Frontal cortex (tissue), 4 donors: ENCODE measurements at places on chromosomes 5 and 9.

- DNase-seq: no peak
Observed at GRCh38 chr5:141369994-141370848, at the start of gene PCDHGB3. Gene PCDHGB3 (plus strand): TSS chr5:141370242. CDS start chr5:141370395, 153 bp downstream.

DNA sequence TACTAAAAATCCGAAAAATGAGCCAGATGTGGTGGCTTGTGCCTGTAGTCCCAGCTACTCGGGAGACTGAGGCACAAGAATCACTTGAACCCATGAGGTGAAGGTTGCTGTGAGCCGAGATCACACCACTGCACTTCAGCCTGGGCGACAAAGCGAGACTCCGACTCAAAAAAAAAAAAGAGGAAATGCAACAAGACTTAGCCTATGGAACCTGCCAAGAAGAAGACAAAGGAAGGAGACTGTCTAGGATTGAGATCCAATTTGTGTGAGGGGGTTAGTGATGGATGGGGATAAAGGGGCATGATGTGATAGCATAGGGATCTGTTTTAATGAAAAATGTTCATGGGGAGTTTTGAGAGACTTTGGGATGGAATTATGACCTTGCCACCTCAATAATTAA, 72.9 kb downstream of the RAB24 start:
- no peak for DNase-seq

DNA sequence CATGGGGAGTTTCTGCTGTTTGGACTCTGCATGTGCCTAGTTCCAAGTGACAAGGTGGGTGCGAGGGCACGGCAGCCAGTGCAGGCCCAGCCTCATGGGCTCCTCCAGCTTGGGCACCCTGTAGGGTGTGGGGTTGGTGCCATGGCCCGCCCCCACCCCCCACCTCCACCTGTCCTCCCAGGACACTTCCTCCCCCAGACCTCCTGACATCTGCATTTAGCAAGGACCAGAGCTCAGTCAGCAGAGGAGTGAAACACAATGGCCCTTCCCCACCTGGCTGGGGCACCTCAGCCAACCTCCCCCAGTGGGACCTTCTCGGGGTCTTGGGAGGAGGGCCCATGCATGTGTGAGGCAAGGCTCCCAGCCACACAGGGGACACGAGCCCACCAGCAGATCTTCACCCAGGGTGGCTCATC, 1.9 kb upstream of the NKD2 start:
- no peak for DNase-seq

- no peak for DNase-seq
Observed at GRCh38 chr5:68195137-68195536, 20.4 kb upstream of the PIK3R1 start.

- no peak for DNase-seq
Observed at GRCh38 chr9:81848472-81848871, 79.8 kb upstream of the SPATA31D4 start.

- no peak for DNase-seq
Observed at GRCh38 chr9:75461183-75461582, 372.9 kb downstream of the OSTF1 start.

DNA sequence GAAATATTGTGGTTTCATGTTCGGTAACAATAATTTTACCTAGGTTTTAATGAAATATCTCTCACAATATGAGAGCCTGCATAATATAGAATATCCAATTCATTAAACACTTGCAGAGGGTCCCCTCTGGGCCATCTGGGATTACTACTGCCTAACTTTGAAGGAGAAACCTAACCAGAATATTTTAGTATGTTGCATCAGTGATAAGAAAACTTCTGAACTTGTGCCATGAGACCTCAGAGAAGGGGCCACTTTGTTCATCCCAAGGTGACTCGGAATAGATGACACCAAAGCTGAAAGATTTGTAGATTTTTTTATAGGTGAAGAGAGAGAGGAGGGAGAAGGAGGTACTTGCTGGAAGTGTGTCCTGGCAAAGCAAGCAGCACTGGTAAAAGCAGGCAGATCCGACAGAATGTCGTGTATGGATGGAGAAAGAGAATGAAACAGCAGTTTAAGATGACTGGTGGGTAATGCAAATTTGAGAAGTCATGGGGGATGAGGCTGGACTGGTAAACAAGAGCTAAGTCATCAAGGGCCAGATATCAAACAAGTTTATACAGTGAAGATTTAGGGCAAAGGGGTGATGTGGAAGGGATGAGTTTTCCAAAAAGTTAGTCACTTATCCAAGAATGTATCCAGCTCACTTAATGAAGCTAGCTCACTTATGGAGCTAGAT, 372.3 kb downstream of the ADGRV1 start:
- no peak for DNase-seq

DNA sequence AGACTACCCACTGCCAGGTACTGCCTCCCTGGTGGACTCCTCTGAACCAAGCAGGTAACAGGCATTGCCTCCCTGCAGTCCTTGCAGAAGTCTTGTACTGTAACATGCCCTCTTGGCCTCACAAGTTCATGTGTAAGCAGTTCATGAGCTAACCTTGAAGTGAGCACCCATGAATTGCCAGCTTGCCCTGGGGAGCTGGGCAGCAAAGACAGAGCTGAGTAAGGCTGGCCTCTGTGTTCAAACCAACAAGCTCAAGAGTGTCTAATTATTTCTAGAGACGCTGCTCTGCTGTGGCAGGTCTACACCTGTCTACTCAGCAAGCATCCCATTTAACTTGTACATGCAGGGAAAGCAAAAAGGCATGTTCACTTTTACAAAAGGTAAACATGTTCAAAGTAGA, 113.5 kb downstream of the FEM1C start:
- no peak for DNase-seq

GRCh38 chr5:54115735-54116403, 194.5 kb downstream of the ARL15 start:
- DNase-seq: no peak

GRCh38 chr9:108125625-108126024, 636.1 kb upstream of the KLF4 start:
- DNase-seq: no peak

- no peak for DNase-seq
Observed at GRCh38 chr9:77752554-77752953, 104.4 kb upstream of the GNA14 start.

- no peak for DNase-seq
Observed at GRCh38 chr5:144800169-144800568, 629.5 kb downstream of the KCTD16 start.

DNA sequence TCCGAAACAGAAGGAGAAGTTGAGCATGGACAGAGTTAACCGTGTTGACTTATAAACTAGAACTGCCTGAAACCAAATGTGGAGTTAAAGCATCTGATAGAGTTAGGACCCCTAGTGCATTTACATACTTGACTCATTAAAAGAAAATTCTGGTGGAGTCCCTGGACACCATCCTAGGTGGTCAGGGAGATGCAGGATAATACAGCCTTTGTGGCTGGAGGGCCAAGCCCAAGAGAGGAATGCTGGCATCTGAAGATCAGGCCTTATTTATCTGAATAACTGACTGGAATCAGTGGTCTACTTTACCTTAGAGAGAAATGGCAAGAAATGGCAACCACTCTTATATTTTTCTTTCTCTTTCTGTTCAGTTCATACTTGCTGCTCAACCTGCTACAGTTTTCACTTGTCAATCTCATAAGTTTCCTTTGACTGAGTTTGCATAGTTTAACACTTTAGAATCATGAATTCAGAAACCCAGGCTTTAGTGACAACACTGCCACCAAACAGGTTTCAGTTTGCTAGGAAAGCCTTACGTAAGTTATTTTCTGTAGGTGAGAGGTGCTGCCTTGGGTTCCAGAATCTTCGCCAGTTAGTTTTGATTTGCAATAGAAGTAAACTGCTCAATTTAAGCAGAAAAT, 10.2 kb downstream of the CMYA5 start:
- no peak for DNase-seq

DNA sequence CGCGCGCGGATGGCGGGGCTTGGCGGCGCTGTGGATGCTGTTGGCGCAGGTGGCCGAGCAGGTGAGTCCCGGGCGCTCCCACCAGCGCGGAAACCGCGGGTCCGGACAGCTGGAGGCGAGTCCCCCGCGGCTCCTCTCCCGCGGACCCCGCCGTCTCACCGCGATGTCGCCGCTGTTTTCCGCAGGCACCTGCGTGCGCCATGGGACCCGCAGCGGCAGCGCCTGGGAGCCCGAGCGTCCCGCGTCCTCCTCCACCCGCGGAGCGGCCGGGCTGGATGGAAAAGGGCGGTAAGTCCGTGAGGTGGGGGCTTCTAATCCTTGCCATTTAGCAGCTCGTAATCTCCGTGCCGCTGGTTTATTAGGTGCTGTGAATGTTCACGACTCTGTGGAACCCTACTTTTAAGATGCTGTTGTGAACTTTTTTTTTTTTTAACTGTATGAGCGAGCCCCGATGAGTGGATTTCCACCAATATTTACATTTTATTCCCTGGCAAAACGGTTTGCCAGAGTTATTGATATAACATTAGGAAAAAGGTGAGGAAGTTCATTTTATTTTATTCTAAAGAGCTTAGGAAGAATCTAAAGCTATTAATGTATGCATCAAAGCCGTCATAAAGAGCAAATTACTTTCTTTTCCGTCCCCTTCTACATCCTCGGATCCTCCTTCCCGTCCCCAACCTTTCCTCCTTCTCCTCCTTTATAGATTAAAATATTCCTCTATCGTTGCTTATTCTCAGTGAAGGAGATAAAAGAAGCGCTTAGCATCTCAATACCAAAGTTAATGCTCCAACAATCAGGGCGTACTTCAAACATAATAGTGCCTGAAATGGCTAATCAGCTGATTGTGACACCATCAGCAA, 579 bp downstream of the ADAMTS16 start:
- no peak for DNase-seq

GRCh38 chr9:108316066-108316465, 539.7 kb downstream of the ACTL7B start:
- DNase-seq: no peak

- no peak for DNase-seq
Observed at GRCh38 chr5:112289465-112289864, 129.6 kb downstream of the EPB41L4A start.

DNA sequence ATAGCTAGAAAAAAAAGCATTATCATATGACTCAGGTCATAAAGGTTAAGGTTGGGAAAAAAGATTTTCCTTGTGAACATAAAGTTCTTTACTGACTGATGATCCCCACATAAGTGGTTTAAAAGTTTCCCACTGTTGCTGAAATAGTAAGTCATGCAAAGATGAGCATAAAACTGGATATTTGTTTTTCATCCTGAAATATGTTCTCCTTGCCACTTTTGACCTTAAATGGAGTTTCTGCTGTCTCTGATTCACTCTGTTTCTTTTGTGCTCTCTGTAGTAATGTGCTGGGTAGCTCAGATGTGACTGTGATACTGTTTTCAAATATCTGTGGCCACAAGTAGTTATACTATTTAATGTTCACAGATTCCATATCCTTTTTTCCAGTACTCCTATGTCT, 162.5 kb upstream of the GAS1 start:
- DNase-seq: no peak

DNA sequence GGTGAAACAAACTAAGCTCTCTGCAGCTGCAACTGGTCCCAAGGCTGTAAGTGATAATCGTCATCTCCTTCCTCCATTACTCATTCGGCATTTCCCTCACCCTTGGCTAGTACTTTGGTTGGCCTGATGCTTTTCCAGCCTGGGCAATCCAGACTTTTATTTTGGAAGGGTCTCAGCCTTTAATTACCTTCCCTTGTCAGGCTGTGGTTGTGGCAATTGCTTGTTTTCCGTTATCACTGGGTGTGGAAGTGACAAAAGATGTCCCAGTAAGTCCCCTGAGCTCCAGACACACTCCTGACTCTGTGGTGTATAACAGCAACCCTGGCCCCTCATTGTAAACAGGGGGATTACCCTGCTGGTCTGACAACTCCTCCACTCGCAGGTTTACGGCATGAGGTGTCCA, 6.3 kb upstream of the FAF2 start:
- DNase-seq: no peak

- no peak for DNase-seq
Observed at GRCh38 chr9:132324425-132324824, 30.4 kb downstream of the SETX start.

GRCh38 chr5:126492939-126493338, 69.7 kb downstream of the GRAMD2B start:
- DNase-seq: no peak

DNA sequence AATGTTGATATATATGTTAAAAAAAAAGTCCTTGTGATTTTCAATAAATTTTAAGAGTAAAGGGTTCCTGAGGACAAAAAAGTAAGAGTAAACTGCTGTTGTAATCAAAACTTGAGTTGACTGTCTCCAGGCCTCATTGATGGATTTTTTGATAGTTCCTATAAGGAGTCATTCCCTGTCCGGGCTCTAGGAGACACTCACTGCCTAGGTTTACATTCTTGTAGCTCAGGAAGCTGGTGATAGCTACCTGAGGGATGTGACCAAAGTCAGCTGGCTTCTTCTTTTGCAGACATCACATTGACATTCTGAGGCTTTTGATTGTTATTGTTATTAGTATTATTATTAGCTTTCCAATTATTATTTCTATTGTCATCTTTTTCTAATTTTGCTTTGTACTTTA, 116.5 kb upstream of the FBXL7 start:
- DNase-seq: no peak

DNA sequence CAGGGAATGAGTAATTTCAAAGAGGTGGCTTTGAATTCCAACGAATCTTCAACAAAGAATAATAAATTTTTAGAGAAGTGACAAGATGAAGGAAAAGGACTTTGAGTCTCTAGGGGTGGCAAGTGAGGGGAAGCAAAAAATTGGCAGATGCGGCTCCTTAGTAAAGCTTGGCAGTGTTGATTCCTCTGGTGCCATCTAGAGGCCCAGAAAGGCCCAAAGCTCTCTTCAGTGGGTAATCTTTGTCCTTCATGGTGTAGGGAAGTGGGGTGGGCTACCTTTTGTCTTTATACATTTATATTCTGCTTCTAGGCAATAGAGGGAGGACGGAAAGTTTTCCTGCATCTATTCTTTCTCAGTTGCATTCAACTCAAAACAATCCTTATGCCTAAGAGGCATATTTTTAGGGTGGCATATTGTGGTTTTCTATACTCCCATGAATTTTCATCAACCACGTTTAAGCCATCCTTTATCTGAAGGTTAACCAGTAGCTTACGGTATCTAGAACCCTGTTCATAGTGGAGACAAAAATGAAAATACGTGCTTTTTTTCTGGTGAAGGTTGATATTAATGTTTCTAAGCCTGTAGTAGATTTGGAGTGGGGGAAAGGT, 17.5 kb upstream of the ROPN1L start:
- no peak for DNase-seq

GRCh38 chr5:8981016-8981415, 564.9 kb downstream of the SEMA5A start:
- DNase-seq: no peak

- peak; percentile 39 for DNase-seq
Observed at GRCh38 chr5:132426525-132427138, 57.1 kb downstream of the SLC22A5 start.

DNA sequence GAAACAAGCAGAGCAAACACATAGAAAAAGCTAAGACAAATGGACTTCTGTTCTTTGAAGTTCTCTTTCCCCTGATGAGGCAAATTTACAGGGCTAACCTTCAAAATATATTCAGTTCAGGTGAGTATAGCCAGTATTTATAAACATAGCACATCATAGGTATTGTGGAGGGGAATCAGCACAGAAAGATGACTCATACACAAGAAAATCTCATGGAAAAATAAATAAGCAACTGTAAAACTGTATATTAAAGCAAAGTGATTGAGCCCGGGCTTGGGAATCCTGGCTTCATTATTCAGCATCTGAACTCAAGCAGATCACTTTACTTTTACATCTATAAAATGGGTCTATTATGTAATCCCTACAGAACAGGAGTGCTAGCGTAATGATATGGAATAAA, 173.5 kb upstream of the PAPPA start:
- DNase-seq: no peak

- DNase-seq: peak; percentile 87
Observed at GRCh38 chr5:126594748-126595485, at the start of gene ALDH7A1. Gene ALDH7A1 (minus strand): TSS chr5:126595219. CDS start chr5:126595198, 21 bp downstream.

- DNase-seq: no peak
Observed at GRCh38 chr5:56405116-56405908, 172.2 kb upstream of the ANKRD55 start.

- DNase-seq: no peak
Observed at GRCh38 chr5:74717596-74717995, 32.6 kb downstream of the HEXB start.
